Breast epithelium (tissue), 4 donors: ENCODE measurements at places on chromosomes 7 and 10. TPM values are rescaled to one million over a fixed set of nuclear protein-coding genes. Genes with fewer than 3 reads are reported as not detected.

DNA sequence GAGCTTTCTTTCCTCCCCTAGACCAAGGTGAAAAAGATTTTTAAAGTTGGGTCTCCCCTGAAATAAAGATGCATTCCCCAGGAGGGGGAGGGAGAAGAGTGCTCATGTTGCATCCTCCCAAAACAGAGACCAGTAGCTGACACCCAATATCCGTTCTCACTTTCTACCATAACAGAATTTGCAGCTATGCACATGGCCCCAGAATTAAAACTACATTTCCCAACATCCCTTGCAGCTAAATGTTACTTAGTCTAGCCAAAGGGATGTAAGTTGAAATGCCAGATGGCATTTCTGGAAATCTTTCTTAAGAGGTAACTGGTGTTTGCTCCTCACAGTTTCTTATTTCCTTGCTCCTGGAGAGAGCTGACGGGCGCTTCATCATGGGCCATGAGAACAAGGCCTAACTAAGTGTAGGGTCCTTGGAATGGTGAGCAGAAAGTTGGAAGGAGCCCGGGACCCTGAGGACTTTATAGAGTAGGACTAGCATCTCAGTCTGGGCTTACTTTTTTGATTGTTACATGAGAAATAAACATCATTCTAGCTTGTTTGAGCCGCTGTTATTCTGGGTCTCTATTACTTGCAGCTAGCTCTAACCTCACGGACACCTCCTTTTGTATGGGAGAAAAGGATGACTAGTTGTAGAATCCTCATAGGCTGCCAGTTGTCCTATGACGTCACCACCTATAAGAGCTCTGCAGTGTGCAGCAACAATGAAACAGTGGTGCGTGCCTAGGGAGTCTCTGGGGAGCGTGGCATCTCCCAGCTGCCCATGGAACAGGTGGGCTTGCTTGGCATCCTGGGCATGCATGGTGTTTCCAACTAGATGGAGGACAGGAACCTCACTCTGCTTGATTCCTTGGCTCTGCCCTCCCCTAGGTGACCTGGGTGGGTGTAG lies 46.1 kb upstream of the EXOC6 start:
- no peak overlapping the region for H3K27ac ChIP-seq
- H3K36me3 ChIP-seq = no peaks in the 10 kb centered on the region
- no peaks in the 10 kb centered on the region for H3K4me1 ChIP-seq
- no peak overlapping the region for H3K4me3 ChIP-seq
- no peak for DNase-seq

GRCh38 chr10:97798958-97799610 lies 27.3 kb upstream of the SFRP5 start:
- no peaks in the 10 kb centered on the region for H3K4me1 ChIP-seq
- H3K27me3 ChIP-seq = no peaks in the 10 kb centered on the region
- no peak overlapping the region for H3K27ac ChIP-seq
- DNase-seq = no peak
- H3K36me3 ChIP-seq = no peaks in the 10 kb centered on the region

- no peak overlapping the region for H3K27ac ChIP-seq
- H3K27me3 ChIP-seq = no peaks in the 10 kb centered on the region
- H3K4me3 ChIP-seq = no peak overlapping the region
- DNase-seq = no peak
- no peaks in the 10 kb centered on the region for H3K4me1 ChIP-seq
- no peaks in the 10 kb centered on the region for H3K36me3 ChIP-seq
Measured at GRCh38 chr10:94902570-94902969, 35.9 kb upstream of the CYP2C9 start.

DNA sequence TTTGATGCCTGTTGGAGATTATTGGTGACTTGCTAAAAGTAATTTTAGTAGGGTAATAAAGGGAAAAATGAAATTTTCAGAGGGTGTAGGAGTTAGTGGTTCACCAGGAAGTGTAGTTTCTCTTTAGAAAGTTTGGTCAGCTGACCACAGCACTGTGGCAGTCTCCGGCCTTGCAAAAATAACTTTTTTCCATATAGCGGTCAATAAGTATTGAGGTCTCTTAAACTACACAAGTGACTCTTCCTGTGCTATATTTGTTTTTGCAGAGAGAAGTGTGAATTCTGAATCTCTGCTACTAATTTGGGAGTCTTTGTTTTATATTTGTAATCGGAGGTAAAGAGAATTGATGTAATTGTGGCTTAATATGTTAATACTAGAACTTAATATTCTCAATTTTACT lies 24.3 kb downstream of the PTPN12 start:
- no peaks in the 10 kb centered on the region for H3K27me3 ChIP-seq
- no peak for DNase-seq
- H3K36me3 ChIP-seq = no peaks in the 10 kb centered on the region
- no peak overlapping the region for H3K27ac ChIP-seq

GRCh38 chr7:114784177-114784576 lies 137.7 kb upstream of the MDFIC start:
- H3K4me3 ChIP-seq = no peak overlapping the region
- no peaks in the 10 kb centered on the region for H3K36me3 ChIP-seq
- H3K27me3 ChIP-seq = no peaks in the 10 kb centered on the region
- H3K27ac ChIP-seq = no peak overlapping the region
- no peaks in the 10 kb centered on the region for H3K4me1 ChIP-seq

- H3K27ac ChIP-seq = no peak overlapping the region
- no peak overlapping the region for H3K4me3 ChIP-seq
- DNase-seq = no peak
- H3K27me3 ChIP-seq = no peaks in the 10 kb centered on the region
Measured at GRCh38 chr7:46003896-46004875, 83.1 kb upstream of the IGFBP3 start.

GRCh38 chr10:132558516-132559413 lies 21.2 kb downstream of the INPP5A start:
- H3K4me3 ChIP-seq = no peak overlapping the region
- no peaks in the 10 kb centered on the region for H3K36me3 ChIP-seq
- H3K27ac ChIP-seq = no peak overlapping the region
- DNase-seq = no peak
- H3K4me1 ChIP-seq = no peaks in the 10 kb centered on the region

- H3K4me3 ChIP-seq = no peak overlapping the region
- no peaks in the 10 kb centered on the region for H3K27me3 ChIP-seq
- no peak for DNase-seq
- H3K36me3 ChIP-seq = no peaks in the 10 kb centered on the region
Measured at GRCh38 chr7:92336662-92337340, 91.0 kb downstream of the ANKIB1 start.

- no peaks in the 10 kb centered on the region for H3K27me3 ChIP-seq
- no peak for DNase-seq
- H3K4me1 ChIP-seq = no peaks in the 10 kb centered on the region
- H3K4me3 ChIP-seq = no peak overlapping the region
Measured at GRCh38 chr7:83879063-83879462, 230.1 kb upstream of the SEMA3E start.

DNA sequence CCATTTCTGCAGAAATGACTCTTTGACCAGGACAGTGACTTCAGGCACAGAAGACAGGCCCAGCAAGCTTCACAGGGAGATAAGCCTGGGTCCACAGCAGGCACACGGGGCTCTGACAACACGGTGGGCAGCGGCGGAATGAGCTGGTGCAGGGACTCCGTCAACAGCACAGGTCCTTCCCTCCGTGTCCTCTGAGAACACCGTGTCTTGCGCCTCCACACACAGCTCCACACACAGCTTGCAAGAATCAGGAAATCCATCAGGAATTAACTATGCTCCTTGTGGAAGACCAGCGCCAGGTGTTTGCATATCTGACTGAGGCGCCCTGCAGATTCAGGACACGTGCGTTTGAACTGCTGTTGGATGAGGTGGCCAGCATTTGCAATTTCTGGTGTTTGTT lies 39.6 kb downstream of the TCERG1L start:
- DNase-seq = no peak
- H3K4me3 ChIP-seq = no peak overlapping the region
- H3K36me3 ChIP-seq = no peaks in the 10 kb centered on the region
- peaks cover 26% of the 10 kb centered on the region for H3K27me3 ChIP-seq
- no peak overlapping the region for H3K27ac ChIP-seq

DNA sequence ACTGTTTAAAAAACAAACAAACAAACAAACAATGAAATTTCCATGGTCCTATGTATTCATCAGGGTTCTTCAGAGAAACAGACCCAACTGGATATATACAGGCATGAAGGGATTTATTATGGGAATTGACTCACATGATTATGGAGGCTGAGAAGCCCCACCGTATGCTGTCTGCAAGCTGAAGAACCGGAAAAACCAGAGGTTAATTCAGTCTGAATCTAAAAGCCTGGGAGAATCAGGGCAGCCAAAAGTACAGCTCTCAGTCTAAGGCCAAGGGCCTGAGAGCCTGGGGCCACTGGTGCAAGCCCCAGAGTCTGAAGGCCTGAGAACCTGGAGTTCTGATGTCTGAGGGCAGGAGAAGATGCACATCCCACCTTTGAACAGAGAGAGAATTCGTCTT lies 163.5 kb downstream of the MDFIC start:
- no peaks in the 10 kb centered on the region for H3K4me1 ChIP-seq
- H3K27me3 ChIP-seq = no peaks in the 10 kb centered on the region
- no peak overlapping the region for H3K27ac ChIP-seq
- DNase-seq = no peak

KCNIP2 gene
- 20.6 TPM for total RNA-seq

MSS51 gene
- total RNA-seq = 2.6 TPM

ARHGEF35 gene
- total RNA-seq = 31.8 TPM

CALN1 gene
- total RNA-seq = under 0.01 TPM

PHKG1 gene
- total RNA-seq = 2.6 TPM
